ENCODE measurements at places on chromosomes 7 and 10.

DNA sequence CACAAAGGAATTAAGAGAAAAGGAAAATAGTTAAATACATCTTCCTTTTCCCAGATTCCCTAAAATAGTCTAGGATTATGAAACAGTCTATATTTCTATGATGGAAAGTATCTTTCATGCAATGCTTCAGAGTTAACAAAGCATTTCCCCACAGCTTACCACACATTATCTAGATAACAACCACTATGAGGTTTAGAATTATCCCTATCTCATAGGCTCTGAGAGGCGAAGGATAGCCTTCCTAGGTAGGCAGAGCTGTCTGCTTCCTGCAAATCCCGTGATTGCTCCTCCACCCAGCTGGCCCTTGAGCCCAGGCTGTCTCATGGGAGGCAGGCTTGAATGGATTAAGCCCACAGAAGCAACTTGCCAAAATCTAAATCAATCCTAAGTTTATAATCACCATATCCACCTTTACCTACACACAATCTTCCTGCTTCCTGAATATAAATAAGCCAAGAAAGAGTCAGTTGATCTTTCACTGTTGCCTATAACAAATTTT is 321.4 kb upstream of the AOAH start:
- DNase-seq = no peak

GRCh38 chr7:20412032-20412431 is 81.3 kb downstream of the ITGB8 start:
- no peak for DNase-seq

GRCh38 chr10:23975431-23975830 is 233.5 kb upstream of the KIAA1217 start:
- DNase-seq = no peak

DNA sequence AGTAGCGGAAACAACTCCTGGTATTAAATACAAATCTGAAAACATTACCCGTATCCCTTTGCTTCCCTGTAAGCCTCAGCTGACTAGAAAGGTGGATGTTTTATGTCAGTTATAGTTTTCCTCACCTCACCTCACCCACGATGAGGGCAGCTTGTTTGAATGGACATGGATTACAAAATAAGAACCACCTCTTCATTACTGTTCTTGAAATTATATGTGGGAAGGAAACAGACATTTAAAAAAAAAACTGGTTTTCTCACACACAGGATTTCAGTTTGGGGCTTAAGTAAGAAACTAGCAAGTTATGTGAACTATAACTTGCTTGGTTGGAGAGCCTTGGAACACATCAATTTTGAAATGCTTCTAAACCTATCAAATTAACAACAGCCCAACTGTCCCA is 232.9 kb upstream of the CCDC6 start:
- no peak for DNase-seq

- no peak for DNase-seq
These were observed 11.6 kb downstream of the GRID1 start for GRCh38 chr10:86354761-86355540.

GRCh38 chr7:109984729-109985128 is 1106.2 kb upstream of the LRRN3 start:
- no peak for DNase-seq

DNA sequence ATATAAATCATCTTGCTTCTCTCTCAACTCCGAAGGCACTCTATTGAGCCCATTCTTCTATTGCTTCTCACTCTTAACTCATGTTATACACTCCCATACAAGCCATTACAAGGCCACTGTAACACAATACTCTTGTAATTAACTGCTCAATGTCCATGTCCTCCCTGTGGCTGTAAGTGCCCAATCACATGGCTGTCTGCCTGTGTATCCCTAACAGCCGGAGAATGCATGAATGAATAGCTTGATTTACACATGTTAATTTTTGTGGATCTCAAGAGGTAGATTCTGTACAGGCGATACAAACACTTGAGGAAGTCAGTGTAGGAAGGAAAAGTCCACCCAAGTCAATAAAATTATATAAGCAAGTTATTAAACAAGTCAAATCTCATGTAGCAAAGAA is 215.6 kb downstream of the DOCK4 start:
- no peak for DNase-seq

DNA sequence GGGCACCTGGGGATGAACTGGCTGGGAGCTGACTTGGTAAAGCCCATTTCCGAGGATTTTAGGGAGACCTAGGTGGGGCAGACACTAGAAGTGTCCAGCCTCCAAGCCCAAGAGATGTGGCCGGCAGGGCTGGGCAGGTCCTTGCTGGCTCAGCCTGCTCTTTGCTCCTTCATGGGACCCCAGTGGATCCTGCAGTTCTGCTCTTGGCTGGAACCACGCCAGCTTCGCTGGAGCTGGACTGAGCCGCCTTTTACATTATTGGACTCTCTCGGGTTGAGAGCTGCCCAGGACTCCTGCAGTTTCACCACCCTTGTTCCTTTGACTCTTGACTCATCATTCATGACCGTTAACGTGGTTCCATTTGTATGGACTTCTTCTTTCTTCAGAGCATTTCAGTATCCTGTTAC is 5.7 kb downstream of the PPIF start:
- no peak for DNase-seq

DNA sequence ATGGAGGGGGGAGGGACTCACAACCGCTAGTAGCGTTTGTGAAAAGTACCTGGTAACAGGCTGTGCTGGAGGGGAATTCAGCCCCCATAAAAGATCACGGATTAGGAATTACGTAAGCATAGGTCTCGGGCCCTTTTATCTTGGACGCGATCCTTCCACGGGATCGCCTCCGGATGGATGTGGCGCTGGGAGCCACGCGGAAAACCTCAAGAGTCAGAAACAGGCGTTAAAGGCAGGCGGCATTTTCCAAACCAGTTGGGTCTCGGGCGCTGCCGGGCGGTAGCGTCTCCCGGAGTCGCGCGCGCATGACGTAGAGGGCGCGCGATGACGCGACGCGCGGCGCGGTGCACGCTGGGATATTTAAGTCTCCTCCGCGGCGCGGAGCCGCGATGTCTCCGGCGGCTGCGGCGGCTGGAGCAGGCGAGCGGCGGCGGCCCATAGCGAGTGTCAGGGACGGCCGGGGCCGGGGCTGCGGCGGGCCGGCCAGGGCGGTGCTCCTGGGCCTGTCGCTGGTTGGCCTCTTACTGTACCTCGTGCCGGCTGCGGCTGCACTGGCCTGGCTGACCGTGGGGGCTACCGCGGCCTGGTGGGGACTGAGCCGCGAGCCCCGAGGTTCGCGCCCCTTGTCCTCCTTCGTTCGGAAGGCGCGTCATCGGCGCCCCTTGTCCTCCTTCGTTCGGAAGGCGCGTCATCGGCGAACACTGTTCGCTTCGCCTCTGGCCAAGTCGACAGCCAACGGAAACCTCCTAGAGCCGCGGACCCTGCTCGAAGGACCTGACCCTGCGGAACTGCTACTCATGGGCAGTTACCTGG is at the start of gene POM121:
Gene POM121, plus strand, starts transcription at position 363 of the 813 bp plus-strand sequence. Its CDS starts 27 bp downstream, at position 390.
- DNase-seq = peak; percentile 59

DNA sequence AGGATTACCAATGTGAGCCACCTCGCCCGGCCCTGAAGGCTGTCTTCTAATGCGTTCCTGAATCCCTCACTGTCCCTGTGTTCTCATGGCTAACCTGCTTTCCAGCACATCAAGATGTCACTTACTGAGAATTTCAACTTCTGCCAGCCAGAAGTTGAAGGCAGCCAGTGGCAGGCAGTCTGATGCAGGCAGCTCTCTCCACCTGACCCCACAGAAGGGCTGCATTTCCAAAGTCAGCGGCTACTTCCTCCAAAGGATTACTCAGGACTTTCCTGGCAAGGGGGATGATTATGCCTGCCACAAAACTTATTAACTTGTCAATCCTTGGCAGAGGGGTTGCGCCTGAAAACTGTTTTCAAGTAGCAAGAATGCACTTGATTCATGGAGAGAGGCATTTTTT is 1219.4 kb downstream of the TYW1 start:
- DNase-seq = no peak

DNA sequence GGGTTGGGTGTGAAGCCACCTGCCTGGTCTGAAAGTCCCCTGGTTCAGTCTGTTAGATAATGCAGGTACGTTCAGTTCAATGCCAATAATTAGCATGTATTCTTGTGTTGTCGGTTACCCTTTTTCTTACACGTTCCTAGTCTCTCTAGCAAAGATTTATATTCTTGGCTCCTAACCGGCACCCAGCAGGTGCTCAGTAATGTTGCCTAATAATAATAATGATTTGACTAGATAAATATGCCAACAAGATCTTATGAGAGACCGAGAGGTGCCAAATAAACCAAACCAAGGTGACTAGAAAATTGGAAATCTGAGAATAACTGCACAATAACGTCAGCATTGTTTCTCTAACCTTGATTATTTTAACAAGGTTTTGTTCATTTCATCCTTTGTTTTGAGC is 1.1 kb upstream of the SMIM30 start:
- DNase-seq = no peak

- DNase-seq = no peak
These were observed 5.4 kb downstream of the INMT start for GRCh38 chr7:30757342-30757692.

GRCh38 chr7:143362131-143363015 is at the start of gene FAM131B:
FAM131B (minus strand) TSS chr7:143362713; CDS start chr7:143362603, 110 bp downstream.
- no peak for DNase-seq

- DNase-seq = peak; percentile 95
These were observed 259.7 kb upstream of the FERD3L start for GRCh38 chr7:19404912-19405329.

All from HS-27A (cell line).